Fibroblast of lung (primary cell): ENCODE measurements at places on chromosomes 2 and 18.

DNA sequence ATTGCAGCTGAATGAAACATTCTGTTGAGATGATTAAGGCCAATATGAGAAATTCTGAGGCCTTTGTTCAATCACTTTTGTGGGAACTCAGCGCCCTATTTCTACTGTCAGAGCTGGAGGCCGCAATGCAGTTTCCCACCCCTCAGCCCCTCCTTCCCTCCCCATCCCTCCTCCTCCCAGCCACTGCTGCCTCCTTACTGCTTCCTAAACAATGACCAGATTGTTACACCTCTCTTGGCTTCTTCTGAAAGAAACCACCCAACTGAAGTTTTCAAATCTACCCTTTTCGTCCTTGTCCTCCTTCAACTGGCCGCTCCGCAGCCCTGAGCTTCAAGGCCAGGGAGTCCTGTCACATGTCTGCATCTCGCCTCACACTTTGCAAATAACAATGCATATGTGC lies 36.7 kb upstream of the MAPK4 start:
- no peak for DNase-seq

DNA sequence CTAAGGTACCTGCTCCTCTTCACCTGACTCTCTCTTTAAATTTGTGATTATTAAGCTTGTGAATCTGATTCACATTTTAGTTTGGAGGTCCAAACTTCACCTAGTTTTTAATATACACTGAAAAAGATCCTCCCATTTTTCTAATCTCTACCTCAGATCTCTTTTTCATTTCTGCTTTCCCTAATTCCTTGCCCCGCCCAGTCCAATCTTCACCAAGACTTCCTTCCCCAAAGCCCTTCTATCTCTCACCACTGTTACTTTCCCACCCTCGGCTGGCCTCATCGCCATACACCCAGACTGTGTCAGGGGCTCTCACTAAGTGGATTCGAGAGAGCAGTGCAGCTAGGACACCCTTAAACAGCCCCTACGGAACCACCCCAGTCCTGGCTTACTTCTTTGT lies 40.0 kb downstream of the LBH start:
- no peak for DNase-seq

DNA sequence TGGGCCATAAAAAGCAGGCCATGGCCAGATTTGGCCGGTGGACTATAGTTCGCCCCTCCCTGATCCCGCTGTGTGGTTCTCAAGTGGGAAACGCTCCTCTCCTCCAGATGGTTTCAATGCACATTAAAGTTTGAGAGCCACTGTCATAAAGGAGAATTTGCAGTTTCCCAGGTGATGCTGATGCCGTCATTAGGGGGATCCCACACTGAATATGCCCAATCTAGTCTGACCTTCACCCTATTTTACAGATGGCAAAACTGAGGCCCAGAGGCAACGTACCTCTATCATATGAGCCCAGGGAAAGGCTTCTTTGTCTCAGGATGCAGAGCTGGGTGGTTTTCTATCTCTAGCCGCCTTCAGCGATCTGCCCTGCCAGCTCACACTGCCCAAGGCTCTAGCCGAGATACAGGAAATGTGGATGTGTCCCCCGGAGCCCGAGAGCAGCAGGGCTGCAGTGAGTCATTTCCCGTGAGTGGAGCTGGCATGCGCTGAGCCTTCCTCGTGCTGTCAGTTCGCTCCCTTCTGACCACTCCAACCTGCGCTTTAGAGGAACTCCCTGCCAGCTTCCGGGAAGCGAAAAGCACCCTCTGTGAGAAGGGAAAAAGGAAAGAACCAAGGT lies 116.2 kb downstream of the SMAD7 start:
- DNase-seq: peak; percentile 94

GRCh38 chr18:62736077-62736855 lies 20.9 kb downstream of the PHLPP1 start:
- no peak for DNase-seq

DNA sequence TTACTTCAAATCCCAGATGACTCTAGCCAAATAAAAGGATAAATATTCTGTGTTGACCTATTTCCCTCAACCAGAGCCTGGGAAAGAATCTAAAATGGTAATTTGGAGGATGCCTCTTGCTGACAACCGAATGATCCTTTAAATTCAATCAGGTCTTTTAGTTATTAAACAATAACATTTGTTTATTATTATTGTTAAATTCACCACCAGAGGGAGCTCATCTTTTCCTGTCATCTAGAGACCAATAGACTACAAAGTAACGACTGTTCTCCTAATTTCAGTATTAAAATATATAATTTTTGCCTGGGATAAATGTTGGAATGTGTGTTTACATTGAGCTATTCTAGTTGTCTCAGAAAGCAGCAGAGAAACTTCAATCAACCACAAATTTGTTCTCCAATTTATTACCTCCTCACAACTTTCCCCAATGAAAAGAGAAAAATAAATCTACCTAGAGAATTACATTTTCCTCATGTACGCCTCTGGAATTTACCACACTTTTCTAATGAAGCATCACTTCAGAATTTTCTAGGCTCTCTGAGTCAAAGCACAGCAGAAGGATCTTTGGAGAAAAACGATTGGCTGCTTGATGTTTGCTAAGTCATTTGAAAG lies 142.7 kb downstream of the SCG2 start:
- peak; percentile 38 for DNase-seq

GRCh38 chr18:3585656-3586509 lies 135.9 kb downstream of the TGIF1 start:
- DNase-seq: peak; percentile 67

DNA sequence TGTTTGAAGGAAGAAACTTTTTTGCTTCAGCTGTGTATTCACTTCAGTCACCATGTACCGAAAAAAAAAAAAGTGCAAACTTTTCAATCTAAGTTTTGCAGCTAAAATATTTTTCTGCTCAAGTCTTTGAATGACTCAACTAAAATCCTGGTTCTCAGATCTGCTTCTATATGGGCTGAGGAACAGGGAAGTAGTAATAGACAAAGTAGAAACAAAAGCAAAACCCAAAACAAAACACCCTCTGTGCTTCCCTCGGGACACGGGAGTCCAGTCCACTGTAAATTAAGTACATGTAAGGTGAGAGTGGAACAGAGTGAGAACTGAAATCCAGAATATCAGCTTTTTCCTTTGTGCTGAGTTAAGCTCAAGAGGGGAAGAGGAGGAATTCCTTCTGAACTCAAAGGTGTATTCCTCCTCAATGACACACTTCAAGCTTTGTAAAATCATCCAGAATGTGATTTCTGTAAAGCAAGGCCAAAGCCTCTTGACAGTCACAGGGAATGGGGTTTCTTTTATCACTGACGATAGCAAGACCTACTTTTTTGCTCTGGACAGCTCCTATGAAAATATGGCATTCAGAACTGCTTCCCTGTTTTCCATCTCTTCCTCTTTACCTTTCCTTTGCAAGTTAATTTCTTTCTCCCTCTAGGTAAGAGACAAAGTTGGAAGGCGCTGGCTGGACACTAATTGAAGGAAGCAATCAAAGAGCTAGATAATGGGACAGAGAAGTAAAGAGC lies 433.5 kb upstream of the MMADHC start:
- DNase-seq: no peak

GRCh38 chr2:8144785-8145184 lies 537.1 kb upstream of the ID2 start:
- peak; percentile 89 for DNase-seq

GRCh38 chr2:109128616-109129355 lies at the start of gene SH3RF3:
TSS of gene SH3RF3 (plus strand) at chr2:109129205.
- peak; percentile 60 for DNase-seq

GRCh38 chr2:60498816-60499429 lies 54.5 kb downstream of the BCL11A start:
- no peak for DNase-seq

DNA sequence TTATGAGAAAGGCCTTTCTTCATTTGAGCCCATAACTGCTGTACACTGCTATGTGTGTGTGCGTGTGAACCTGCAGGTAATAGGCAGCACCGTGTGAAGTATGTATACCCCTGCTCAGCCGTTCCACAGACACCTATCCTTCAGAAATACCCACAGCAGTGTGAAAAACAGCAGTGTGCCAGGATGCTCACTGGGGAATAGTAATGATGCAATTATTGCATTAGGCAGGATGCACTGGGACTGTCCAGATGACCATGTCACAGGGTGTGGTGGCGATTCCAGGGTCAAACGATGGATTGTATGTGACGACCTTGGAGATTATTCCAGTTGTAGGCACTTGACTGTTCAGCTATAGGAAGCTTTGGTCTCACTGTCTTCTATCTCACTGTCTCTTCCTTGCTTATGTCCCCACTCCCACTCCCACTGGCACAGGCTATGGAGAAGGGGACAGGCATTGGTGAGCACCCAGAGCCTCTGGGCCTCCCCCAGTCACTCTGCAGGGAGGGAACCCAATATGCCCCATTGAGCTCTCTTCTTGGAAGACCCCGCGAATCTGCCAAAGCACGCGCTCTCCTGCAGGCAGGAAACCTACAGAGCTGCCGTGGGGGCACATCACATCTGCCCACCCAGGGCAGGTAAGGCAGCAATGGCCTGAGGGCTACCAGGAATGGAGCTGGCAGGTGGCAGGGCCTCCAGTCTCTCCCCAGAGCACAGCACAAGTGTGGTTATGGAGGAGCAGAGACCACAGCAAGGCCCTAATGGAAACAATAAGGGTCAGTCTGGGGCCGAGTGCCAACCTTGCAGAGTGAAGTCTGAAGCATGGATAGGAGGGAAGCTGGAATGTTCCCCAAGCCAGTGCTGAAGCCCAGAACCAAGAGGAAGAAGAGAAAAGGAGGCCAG lies 518.9 kb upstream of the RAB6C start:
- no peak for DNase-seq

- peak; percentile 62 for DNase-seq
Measured at GRCh38 chr18:59767732-59768131, 70.5 kb upstream of the CCBE1 start.

GRCh38 chr2:233178994-233179847 lies 72.3 kb upstream of the ATG16L1 start:
- DNase-seq: peak; percentile 26

GRCh38 chr2:109162999-109163398 lies 34.0 kb downstream of the SH3RF3 start:
- peak; percentile 57 for DNase-seq

DNA sequence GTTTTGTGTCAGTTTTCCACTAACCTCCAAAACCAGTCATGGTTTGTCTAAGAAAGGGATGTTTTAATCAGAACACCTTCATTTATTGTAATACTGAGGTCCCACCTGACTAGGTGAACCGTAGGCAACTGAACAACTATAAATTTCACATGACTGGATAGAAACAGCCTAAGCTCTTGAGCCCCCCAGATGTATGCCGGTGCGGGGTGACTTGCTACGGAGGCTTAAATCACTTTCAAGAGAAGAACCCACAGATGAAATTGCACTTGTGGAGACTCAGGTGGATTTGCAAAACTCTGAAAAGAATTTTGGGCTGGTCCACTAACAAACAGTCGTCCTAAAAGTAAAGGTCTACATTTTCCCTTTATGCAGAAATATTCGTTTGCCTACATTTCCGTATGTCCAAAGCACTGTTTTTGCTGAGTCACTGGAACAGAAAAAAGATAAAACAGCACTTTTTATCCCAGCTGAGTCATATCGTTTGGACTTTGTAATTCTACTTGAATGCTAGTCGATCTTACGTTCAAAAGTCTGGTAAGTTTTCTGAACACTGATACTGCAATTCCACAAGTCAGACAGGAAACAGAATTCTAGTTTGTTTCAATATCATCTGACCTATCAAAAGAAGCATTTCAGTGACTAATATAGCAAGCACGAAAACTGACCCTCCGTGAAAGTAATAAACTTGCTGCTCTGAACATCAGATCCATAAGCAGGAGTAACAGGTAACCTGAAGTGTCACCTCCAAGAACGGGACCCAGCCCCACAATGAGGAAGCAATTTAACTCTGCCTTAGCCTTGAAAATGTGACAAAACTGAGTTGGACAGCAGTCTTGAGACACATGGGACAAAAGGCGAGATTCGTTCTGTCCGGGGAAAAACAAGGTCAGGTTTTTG lies 18.1 kb downstream of the ZNF516 start:
- peak; percentile 96 for DNase-seq

DNA sequence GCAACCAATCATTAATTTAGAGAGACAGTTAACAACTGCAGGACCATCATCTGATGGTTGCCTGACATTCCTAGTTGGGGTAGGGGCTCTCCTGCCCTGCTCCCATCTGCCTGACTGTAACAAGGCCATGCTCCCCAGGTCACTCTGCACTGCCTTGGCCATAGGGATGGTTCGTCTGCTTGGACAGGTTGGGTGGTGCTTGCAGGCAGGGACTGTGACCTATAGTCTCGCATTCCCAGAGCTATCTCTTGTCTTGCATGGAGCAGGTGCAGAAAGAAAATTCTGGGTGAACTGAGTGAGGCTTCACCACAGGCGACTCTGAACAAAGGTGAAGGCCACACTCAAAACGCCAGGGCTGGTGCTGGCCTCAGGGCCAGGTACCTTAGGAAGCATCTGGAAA lies 64.7 kb downstream of the EMILIN2 start:
- no peak for DNase-seq

DNA sequence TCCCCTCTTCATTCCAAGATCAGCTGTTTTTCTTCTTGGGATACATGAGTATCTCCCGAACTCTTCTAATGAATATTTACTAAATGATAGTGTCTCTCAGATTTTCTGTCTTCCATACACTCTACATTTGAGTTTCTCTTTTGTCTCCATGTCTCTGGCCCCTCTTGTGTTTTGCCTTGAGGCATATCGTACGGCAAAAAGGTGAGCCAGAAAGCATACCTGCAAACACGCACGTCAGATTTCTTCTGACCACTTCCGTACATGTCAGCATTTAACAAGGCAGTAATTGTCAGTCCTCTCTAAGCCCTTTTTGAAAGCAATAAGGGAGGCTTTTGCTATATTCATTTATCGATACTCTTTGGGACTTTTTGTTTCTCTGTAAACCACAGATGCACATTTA lies 82.4 kb downstream of the FEZ2 start:
- DNase-seq: no peak

- peak; percentile 25 for DNase-seq
Measured at GRCh38 chr2:109272461-109272860, 143.5 kb downstream of the SH3RF3 start.

GRCh38 chr18:77035380-77036187 lies 97.0 kb downstream of the MBP start:
- peak; percentile 23 for DNase-seq

- peak; percentile 96 for DNase-seq
Measured at GRCh38 chr18:79366177-79367094, 29.3 kb upstream of the NFATC1 start.

- no peak for DNase-seq
Measured at GRCh38 chr18:32420084-32420750, 50.5 kb downstream of the GAREM1 start.

- DNase-seq: peak; percentile 87
Measured at GRCh38 chr2:112621790-112622527, 23.8 kb upstream of the SLC20A1 start.

GRCh38 chr2:46306330-46306751 lies 9.1 kb downstream of the EPAS1 start:
- DNase-seq: no peak

GRCh38 chr2:14182227-14182946 lies 450.1 kb upstream of the LRATD1 start:
- DNase-seq: no peak

GRCh38 chr2:119940856-119941255 lies 72.0 kb upstream of the EPB41L5 start:
- peak; percentile 30 for DNase-seq

DNA sequence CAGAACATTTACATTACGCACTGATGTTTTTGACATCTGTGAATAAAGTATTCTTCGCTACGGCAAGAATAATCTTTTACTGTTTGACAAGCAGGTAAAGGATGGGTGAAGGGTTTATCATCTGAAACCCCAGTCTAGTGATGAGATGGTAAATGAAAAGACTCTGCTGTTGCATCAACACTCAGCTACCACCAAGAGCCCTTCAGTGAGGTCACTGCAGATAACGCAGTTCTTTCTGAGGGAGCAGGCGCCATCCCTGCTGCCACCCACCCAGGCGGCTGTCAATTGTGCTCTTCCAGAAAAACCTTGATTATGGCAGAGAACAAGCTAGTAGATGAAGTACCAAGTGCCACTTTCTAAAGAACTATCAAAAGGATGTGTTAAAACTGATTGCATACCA lies 58.7 kb downstream of the ABCG8 start:
- DNase-seq: no peak
